Stimulated activated CD8-positive, alpha-beta memory T cell treated with anti-CD3 and anti-CD28 coated beads, Interleukin-12 subunit alpha, Interleukin-12 subunit beta, amount 100 ng/mL, for 1 hour (primary cell): ENCODE measurements at places on chromosomes 2 and 18.

DNA sequence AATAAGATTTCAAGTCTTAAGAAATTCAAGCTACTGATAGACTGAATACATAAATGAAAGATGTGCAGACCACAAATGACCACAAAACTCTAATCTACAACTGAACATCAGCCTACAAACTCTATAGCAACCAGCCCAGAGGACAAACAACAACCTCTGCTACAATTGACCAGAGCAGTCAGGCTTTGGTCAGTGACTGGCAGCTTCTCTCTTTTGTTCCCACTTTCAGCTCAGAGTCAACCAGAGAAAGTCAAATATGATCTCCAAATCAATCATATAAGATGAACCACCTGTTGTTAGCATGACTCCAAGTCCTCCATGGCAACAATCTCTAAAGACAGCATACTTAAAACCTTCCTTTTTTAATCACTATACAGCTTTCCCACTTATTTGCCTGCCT lies 996.2 kb downstream of the SUCLG1 start:
- DNase-seq = no peak

- DNase-seq = no peak
Measured at GRCh38 chr2:96841701-96842495, 1.9 kb downstream of the ANKRD23 start.

DNA sequence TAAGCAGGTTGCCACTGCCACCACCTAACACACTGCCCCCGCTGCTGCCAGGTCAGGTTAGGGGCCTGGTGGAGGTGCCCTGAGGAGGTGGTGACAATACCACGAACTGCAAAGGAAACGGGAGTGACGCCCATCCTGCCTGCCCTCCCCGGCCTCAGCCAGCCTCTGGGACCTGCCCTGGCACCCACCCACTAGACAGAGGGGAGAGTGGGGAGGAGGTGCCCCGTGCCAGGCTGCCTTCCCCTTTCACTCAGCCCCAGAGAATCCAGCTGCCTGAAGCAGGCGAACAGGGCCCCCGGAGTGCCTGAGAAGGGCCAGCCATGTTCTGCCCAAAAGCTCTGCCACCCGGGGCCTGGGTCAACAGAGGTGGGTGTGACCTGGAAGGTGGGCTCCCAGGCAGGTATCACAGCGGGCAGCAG lies 44.5 kb upstream of the FOSL2 start:
- DNase-seq = peak; percentile 25

- DNase-seq = no peak
Measured at GRCh38 chr18:44679914-44680272, 795 bp upstream of the SETBP1 start.

- no peak for DNase-seq
Measured at GRCh38 chr2:73101626-73102256, 11.0 kb downstream of the RAB11FIP5 start.

DNA sequence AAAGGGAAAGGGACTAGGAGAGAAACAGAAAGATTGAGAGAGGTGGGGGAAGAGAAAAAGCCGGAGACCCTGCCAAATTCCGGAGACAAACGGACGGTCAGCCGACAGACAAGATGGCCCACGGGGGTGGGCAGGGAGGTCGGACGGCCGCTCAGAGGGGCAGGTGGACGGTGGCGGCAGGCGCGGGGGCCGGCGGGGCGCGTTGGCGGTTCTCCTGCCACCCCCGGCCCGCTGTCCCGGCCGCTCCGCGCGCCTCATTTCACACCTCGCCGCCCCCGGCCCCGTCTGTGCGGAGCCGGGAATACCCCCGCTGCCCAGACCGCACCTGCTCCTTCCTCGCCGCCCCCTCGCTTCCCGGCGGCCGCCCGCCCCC lies 935 bp downstream of the SLC30A3 start:
- no peak for DNase-seq

- DNase-seq = no peak
Measured at GRCh38 chr2:224952936-224953657, 89.2 kb downstream of the DOCK10 start.

DNA sequence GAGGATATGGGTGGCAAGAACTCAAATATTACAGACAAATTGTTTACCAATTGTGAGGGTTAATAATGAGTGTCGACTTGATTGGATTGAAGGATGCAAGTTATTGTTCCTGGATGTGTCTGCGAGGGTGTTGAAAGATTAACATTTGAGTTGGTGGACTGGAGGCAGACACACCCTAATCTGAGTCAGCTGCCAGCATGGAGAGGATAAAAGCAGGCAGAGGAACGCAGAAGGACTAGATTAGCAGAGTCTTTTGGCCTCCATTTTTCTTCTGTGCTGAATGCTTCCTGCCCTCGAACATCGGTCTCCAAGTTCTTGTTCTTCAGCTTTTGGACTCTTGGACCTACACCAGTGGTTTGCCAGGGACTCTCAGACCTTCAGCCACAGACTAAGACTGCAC lies 1503.7 kb downstream of the LRP1B start:
- no peak for DNase-seq

DNA sequence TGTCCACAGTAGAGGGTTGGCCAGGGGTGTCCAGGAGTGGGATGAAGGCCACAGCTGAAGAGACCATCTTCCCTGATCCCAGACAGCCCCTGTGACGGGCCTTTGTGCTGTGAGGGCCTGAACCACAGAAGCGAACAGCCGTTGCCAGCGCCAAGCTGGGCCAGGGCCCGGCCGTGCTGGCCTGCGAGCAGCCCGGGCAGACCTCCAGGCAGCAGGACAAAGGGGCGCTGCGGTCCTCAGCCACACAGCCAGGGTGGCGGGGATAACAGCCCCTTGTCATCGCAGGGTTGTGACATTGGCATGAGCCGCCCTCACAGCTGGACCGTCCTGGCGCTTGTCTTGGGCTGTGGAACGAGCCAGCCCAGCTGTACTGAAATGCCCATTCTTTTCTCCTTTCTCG lies 161.1 kb downstream of the FAM210A start:
- DNase-seq = no peak

DNA sequence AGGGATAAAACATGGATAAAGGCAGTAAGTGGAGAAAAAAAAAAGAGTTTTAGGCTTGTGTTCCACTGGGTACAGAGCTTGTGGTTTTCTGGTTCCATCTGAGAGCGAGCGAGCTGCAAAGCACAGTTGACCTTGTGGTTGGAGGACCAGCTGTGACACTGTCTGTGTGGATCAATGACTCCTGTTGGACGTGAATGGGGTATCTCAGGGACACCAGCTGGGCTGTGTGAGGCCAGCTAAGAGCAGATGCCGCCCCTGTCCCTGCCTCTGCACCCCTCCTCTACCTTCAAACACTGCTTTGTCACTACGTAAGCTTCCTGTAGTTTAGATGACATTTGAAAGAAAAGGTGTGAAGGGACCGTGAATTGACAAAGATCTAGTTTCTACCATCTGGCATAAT lies 67.8 kb downstream of the QPCT start:
- DNase-seq = no peak

DNA sequence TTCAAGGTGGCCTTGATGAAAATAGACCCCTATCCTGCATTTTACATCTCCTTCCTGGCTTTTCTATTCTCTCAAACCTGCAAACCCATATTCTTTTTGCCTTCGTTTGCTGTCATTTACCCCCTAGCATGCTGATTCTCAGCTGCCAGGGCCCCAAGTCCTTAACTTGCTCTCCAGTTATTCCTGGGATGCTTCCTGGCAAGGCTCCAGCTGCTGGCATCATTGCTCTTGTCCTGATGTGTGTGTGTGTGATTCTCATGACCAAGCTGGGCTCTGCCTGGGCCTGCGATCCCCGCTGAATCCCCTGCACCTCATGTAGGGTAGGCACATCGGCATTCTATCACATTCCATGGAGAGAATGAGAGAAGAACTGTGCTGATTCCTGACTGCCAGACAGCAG lies 11.9 kb downstream of the NPAS2 start:
- no peak for DNase-seq

DNA sequence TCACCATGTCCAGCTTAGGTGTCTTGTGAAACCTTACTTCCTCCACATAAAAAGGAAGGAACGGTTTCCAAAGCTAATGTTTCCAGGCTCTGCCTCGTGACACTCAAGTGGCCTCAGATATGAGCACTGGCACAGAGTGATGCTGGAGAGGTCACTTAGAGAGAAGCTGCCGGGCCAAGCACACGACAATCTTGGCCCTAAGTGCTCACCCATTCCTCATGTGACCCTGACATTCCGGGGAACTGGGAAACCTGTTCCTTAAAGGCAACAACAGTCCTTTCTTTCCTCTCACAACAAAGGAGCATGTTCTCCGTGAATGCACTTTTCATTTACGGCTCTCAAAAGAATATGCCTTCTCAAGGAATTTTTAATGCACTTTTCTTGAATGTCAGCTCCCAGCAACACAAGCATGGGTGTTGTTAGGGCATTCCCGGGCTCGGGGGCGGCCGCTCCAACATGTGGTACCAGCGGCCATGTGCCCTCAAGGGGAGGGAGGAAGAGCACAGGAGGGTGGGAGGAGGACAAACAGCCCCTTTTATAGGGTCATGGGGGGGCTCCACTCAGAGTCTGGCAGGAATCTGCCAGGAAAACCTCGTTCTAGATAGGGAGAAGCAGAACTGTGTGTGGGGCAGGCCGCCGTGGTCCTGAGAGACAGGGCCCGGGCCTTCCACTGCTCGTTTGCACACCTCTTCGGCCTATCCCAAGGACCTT lies 118.6 kb downstream of the MBP start:
- no peak for DNase-seq

DNA sequence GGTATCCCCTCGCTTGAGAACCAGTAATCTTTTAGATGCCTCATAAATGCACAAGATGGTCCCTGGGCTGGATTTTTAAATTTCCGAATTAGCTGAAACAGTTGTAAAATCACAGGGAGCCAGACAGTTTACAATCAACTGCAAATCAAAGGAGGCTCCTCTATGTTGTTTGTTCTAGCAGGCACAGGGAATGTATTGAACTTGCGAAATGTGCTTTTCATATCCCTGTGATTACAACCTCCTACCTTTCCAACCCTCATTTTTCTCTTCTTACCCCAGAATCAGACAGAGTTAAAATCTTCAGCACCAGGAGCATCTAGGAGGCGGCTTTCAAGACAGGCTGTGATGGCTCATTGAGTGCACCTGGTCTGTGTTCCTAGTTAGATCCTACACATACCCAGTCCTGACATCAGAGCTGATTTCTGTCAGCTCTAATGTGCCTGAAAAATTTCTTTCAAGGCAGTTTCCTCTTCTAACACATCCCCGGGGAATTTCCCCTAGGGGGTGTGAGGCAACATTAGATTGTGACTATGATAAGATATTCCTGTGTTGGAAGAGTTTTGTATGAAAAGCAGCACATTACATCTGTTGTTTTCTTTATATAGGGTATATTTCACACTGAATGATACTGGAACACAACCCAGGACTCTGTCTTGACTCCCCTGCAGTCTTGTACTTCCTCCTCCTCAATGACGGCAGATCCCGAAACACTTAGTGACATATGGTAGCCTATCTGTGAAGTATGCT lies 17.9 kb upstream of the CAVIN2 start:
- no peak for DNase-seq
